ENCODE measurements at places on chromosomes 7 and 10.

DNA sequence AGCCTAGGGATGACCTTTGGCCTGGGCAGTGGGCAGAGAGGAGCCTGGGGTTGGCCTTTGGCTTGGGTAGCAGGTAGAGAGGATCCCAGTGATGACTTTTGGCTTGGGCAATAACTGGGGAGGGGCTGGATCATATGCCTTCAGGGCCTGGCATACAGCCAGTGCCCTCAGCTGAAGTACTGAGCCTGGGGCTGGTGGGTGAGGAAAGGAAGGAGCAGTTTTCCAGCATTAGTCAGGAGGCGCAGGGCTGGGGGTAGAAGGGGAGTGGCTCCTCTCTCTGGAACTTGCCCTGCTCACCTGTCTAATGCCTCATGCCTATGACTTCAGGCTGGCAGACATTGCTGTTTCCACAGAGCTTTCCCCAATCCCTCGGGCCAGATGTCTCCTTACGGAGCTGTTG lies 15.2 kb upstream of the COMTD1 start:
- no peak for DNase-seq

DNA sequence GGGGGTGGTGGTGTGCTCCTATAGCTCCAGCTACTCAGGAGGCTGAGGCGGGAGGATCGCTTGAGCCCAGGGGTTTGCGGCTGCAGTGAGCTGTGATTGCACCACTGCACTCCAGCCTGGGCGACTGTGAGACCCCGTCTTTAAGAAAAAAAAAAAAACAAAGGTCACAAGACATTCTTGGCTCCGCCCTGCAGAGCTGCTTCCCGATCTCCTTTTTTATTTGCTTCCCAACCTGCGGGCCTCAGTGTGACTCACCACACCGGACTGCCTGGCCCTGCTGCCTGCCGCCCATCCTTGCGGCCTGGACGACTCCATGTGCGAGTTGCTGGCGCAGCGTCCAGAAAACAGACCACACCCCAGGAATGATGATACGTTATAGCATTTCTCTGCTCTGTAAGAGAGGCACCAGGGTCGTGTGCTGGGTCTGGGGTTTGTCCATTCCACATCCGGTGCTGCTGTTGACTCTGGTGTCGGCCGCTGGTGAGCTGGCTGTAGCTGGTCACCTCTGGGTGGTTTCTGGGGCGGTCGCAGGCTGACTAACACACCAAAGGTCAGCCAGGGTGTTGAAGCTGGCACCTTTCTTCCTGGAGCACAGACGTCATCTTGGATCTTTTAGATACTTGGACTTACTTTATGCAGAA lies 123.6 kb downstream of the TCF7L2 start:
- DNase-seq, result no peak

GRCh38 chr7:94834359-94834758 lies 73.0 kb upstream of the PPP1R9A start:
- DNase-seq, result no peak

- no peak for DNase-seq
Observed at GRCh38 chr10:131311661-131312477, at the start of gene TCERG1L. Gene TCERG1L, minus strand, starts transcription at chr10:131311721. Its CDS starts 86 bp downstream, at chr10:131311635.

DNA sequence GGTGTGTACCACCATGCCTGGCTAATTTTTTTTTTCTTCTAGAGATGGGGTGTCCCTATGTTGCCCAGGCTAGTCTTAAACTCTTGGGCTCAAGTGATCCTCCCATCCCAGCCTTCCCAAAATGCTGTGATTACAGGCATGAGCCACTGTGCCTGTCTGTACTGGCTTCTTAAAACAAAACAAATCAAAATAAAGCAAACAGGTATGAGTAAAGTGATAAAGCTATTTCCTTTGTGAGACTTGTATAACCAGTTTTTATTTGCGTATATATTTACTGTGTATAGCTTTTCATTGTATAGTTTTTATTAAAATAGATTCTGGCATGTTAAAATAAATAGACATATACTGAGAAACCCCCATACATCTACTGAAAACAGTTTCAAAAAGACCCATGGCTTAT lies 14.3 kb downstream of the LCOR start:
- no peak for DNase-seq

- no peak for DNase-seq
Observed at GRCh38 chr7:94975336-94975735, 67.9 kb downstream of the PPP1R9A start.

GRCh38 chr7:47211519-47211973 lies 370.4 kb downstream of the TNS3 start:
- DNase-seq, result no peak

DNA sequence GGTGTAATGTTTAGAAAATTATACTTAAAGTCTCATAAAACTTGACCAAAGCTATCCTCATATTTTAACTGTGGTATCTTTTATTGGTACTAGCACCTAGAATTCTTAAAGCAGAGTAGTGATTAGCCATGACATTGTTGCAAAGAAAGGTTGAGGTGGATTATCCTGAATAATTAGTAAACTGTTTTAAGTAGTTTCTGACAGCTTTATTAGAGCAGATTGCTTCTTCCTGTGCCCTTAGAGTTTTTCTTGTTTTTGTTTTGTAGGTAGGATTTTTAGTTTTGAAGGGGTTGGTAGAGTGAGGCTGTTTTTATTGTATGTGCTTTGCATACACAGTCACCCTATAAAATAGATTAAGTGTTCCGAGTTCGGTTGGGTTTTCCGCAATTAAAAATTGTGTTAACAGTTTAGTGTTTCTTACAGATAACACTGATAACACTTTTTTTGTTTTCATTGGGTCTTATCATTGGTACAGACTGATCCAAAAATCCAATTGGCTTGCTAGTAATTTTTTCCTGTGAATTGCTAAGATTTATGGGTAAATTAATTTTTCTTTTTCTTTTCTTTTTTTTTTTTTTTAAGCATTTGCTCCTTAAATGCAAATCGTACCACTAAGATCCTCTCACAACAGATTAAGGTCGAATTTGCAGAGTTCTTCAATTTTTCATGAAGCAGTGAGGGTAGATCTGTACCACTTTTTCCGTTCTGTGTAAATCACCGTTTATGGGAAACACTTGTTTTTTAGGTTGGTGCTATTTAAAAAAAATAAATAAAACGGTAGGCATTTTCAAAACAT lies 2.1 kb upstream of the PBLD start:
- DNase-seq, result no peak

DNA sequence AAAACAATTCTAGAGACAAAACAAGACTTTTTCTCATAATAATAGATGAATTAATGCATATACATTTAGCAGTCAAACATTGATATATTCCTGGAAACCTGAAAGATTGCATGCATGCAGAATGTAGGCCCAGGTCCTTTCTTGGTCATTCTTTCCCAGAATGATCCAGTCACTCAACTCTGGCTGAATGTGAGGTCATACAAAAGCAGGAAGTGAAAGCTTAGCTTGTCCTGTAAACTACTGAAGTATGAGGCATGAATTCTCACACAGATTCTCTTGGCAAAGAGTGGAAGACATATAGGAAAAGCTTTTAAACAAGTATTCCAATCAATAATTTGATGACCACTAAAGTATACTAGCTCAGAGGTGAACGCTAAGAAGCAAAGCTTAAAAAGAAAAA lies 253.9 kb downstream of the PPP1R3A start:
- no peak for DNase-seq

DNA sequence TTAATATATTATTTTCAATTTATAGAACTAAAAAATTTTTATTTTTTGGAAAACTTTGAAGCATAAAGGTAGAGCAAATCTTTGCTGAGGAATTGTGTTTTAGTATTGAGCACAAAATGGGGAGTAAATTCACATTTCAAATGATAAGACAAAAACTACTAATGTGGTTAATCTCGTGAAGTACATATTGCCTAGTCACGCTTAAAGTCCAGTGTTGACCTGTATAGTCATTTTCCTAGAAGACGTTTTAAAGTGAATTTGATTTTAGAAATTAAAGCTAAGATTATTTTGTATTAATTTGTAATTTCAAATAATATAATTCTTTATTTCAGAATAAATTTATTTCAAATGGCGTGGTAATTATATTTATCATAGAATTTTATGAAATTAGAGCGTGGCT lies 57.2 kb upstream of the MSRB2 start:
- DNase-seq, result no peak

GRCh38 chr7:47375121-47375938 lies 206.6 kb downstream of the TNS3 start:
- DNase-seq, result no peak

GRCh38 chr7:138459413-138460175 lies 465 bp upstream of the TRIM24 start:
- DNase-seq, result peak; percentile 98

GRCh38 chr7:52283335-52283734 lies 752.1 kb upstream of the POM121L12 start:
- DNase-seq, result no peak

DNA sequence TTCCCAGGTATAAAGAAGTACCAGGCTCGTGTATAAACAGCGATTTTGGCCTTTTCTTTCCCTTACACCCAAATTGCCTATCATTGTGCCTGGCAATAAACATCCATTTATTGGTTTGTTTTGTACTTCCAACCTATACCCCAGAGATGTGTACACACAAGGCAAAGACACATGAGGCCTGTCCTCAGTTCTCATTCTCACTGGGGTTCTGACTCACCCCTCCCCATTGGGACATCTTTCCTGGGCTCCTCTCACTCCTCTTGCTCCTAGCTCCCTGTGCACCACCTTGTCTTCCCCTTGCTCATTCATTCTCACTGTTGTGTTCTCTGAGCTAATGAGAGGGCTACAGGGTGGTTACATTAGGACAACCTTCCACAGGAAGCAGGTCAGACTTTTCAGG lies 240.7 kb downstream of the ANK3 start:
- no peak for DNase-seq

DNA sequence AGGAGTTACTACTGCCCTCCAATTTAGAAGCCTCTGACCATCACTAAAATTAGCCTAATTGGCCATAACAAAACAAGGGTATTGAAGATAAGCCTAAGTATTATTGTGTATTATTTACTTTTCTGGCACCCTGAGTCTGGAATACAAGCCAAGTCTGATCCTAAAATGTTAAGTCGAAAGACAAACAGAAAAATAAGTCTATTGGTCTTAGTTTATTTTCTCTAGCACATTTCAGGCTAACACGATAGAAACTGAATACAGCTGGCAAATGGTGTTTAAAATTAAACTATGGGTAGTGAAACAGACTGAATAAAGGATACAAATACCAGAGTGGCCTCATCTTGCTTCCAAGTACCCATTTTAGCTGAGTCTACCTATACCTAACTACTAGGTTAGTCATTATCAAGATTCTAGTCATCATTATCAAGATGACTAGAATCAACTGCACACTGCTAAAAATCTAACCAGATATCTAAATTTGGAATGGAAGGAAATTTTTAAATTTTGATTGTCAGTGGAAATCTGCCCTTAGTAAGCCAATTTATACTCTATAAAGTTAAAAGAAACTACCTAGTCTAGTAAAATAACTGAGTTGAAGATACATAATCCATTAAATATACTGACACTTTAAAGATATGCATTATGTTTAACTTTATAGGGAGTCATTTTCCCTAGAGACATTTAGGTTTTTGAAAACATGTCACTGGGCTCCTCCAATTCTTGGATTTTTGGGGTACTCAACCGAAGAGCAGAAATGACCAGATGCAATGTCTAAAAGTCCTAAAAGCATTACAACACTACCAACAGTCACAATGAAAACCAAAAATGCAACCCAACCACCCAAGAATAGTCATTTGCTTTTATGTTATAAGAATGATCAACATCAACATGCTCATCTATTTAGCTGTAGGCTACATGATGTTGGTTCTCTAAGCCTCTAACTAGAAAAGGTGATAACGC lies 80.9 kb downstream of the NT5C2 start:
- no peak for DNase-seq

GRCh38 chr10:110919349-110919931 lies at the start of gene SHOC2:
Gene SHOC2, plus strand, starts transcription at chr10:110919604. Its CDS starts 44,755 bp downstream, at chr10:110964359.
- peak; percentile 99 for DNase-seq

GRCh38 chr10:63429281-63429680 lies 36.5 kb downstream of the JMJD1C start:
- no peak for DNase-seq

- DNase-seq, result no peak
Observed at GRCh38 chr7:80319461-80319860, 184.8 kb downstream of the GNAI1 start.

DNA sequence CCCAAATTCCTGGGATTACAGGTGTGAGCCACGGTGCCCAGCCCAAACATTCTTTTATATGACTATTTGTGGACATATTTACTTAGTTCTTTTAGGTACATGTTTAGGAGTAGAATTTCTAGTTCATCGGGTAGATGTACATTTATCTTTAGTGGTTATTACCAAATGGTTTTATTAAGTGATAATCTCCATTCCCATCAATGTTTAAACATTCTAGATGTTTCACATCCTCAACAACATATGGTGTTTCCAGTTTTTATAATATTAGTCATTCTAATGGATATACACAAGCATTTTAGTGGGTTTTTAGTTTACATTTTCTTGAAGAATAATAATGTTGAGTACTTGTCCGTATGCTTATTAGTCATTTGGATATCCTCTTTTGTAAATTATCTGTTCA lies 131.7 kb downstream of the RTKN2 start:
- DNase-seq, result no peak

- no peak for DNase-seq
Observed at GRCh38 chr10:119101366-119102098, 2.4 kb upstream of the DENND10 start.

- no peak for DNase-seq
Observed at GRCh38 chr7:36564489-36564888, 159.8 kb downstream of the AOAH start.

DNA sequence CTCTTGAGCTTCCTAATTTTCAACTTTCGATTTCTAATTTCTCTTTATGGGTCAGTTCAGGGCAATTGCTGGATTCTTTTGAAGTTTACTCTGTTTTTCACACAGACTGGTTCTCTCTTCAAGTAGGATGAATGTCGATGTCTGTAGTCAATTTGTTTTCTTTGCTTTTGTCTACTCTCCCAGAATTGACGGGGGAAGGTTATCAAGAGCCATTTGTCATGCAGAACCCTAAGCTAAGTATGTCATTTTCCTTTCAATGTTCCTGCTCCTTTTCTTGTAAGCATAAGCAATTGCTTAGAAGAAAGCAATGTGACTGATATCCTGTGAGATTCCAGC lies 53.7 kb downstream of the SLC39A12 start:
- no peak for DNase-seq

DNA sequence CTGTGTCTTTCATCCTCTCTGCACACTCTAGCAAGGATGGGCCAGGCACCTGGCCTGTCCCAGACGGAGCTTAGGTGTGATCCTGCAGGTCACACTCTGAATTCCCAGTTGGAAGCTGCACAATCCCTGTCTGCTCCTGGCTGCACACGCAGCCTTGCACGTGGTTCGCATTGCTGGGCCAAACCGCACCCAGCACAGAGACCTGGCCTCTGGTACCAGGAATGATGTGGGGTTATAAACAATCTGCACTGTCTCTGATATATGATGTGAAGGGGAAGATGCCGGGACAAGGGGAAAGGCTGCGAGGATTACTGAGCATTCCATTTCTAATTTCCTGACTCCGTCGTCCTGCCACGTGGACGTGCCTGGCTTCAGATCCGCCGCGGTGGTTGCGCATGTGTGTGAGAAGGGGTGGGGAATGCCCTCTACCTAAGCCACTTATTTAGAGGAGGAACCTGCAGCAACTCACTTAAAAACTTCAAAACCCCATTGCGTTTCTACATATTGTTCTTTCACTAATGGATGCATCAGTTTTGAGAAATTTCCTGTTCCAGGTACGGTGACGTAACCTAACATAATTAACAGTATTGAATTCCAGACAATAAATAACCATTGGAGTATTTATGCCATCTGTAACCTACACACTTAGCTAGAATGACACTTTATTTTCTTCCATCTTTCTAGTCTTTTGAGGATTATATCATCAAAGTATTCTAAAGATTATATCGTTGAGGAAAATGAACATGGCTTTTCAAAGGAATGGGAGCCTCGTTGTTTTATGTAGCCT lies 559.7 kb upstream of the MGMT start:
- no peak for DNase-seq
